ENCODE measurements at places on chromosomes 1 and 21.

- DNase-seq, result no peak
Measured at GRCh38 chr1:185541871-185542301, 192.3 kb upstream of the HMCN1 start.

DNA sequence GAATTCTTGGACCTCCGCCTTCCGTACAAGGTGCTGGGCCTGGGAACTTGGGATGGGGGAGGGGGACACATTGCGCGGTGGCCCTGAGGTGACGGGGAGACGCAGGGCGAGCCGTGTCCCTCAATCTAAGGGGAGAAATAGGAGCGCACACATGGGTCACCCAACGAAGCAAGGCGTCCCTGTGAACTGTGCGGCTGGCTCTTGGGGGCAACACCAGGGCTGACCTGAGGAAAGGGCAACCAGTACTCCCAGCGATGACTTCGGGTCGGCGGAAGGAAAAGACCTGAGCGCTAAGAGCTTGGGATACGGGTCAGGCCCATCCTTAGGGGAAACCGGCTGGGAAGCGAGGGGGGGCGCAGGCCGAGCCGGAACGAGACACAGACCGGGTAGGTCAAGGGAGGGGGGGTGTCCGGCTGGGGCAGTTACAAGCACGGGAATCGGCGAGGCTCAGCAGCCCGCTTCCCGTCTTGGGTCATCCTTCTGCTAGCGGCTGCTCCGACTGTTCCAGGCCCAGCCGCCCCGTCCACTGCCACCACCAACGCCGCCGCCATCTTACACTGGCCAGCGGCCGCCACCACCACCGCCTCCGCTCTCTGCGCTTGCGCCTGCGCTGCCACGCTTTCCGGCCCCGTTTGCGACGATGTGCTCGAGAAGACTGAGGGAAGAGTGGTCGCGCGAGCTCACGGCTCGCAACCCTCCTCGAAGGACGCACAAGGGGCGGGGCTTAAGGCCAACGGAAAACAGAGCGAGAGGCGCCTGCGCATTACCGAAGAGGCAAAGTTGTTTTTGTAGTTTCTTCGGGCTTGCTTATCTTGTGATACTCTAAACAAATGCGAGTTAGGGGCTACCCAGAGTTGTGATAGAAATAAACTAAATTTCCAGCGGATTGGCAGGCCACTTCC lies at the start of gene DCAF8:
Gene DCAF8 (minus strand): TSS at position 657 of the 902 bp plus-strand sequence. CDS start 18,541 bp downstream, outside the sequence.
- DNase-seq, result peak; percentile 98

DNA sequence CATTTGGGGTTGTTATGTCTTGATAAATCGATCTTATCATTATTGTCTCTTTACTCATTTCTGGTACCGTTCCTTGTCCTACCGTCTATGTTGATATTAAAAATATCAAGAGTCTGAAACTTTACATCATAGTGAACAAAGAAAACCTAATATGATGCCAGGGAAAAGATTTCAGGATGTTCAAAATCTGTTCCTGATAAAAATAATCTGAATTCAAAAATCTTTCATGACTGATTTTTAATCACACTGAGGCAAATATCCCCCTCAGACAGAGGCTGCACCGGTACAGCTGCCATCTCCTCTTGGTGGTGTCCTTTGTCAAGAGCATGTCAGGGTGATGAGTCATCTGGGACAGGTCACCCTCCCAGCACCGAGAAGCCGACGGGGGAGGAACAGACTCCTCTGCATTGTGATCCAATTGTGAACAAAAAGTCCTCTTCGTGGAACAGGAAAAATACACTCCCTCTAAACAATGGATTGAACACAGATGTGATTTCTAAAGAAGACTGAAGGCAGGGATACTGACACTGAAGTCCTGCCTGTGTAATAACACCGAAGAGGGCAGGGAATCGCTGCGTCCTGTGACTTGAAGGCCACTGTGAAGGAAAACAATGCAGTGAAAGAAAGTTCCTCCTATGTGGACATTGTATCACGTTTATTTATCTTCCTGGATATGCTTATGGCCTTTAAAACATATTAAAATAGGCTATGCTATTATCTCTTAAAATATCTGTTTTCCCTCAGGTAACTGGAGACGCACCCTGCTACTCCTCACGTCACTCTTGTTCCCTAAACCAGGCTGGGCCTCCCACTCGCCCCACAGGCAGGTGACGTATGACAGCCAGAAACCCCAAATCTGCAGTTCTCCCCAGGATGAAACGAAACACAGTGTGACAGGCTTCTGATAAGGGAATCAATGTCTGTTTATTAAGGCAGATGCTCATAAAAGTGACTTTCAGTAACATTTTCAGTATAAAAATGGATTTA lies 4.3 kb upstream of the SPATC1L start:
- no peak for DNase-seq

- DNase-seq, result no peak
Measured at GRCh38 chr1:25208561-25209222, 23.6 kb downstream of the SYF2 start.

DNA sequence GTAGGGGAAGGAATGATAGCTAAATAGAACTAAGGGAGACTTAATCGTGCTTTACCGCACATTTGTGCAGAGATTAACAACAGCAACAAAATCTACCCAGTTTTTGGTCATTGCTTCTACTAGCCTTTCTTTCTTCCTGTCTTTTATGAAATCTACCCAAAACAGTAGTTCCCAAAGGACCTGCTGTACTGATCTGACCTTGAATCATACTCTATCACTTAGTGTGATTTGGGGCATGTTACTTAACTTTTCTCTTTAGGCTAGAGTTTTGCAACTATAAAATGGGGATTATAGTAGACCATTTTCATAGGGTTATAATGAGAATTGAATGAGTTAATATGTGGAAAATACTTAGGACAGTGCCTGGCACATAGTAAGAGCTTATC lies 30.5 kb upstream of the MACF1 start:
- DNase-seq, result no peak

GRCh38 chr1:204150702-204151551 lies 917 bp downstream of the ETNK2 start:
- DNase-seq, result peak; percentile 51

GRCh38 chr1:60510162-60510561 lies 436.6 kb upstream of the C1orf87 start:
- DNase-seq, result no peak

GRCh38 chr1:234607109-234608024 lies 2.6 kb downstream of the IRF2BP2 start:
- DNase-seq, result no peak

GRCh38 chr1:151720974-151721787 lies at the start of gene RIIAD1:
TSS of gene RIIAD1 (plus strand) at chr1:151721522. CDS start at chr1:151721537, 15 bp downstream.
- peak; percentile 65 for DNase-seq

GRCh38 chr1:67040405-67040804 lies 13.5 kb downstream of the SLC35D1 start:
- DNase-seq, result no peak

DNA sequence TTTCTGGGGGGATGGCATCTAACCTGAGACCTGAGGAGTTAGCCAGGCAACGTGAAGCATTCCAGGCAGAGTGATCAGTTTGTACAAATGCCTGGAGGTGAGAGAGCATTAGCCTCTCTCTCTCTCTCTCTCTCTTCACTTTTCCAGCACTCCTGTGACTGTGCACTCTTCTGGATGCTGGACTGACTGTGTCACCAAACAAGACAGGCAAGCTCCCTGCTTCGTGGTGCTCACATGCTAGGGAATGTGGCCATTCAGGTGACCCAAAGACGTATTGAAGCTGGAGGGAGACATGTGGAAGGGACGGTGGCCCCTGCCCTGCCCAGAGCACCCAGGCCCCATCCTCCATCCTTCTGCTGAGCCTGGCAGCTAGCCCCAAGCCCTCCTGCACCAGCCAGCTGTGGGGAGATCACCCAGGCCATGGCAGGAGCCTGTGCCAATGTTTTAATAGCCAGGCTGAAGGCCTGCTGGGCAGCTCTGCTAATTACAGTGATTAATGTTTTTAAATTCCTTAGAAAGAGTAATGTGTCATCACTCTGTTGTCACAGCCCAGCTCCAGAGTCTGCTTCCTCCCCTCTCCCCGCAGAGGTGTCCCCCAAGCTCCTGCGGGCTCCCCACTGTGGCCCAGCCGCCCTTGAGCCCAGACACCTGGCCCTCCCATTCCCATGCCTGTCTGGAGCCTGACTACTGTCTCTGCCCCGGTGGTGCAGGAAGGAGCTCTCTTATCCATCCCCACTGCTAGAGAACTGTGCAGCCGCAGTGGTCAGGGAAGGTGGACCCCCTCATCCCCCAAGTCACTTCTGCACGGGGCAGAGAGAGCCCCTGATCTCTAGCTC lies 48.9 kb downstream of the UBIAD1 start:
- DNase-seq, result no peak

DNA sequence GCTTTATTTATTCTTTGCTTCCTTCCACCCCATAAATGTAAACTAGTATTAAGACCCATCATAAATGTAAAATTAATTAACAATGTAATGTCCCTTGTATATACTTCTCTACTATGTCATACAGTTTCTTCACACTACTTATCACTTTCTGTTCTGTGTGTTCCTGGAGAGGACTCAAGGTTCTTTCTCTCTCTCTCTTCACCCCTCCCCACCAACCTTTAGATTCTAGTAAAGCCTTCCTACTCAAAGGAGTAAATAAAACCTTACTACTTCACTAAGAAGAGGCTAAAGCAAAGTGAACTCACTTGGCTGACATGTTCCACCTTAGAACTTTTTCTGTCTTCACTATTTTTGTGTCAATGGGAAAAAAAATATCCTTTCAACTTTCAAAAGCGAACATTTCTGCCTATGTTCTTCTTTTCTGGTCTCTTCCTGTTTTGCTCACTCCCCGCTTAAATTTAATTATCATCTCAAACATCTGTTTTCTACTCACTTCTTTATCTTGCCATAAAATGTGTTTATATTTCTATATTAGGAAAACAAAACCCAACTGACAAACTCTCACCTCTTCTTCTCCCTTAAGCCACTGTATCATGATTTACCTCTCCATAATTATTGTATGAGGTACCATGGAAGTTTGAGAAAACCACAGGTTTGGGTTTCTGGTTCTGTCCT lies 260.3 kb downstream of the DPYD start:
- DNase-seq, result no peak

- DNase-seq, result peak; percentile 12
Measured at GRCh38 chr21:44262338-44263056, 800 bp upstream of the DNMT3L start.

GRCh38 chr1:67787746-67788145 lies 45.5 kb downstream of the GNG12 start:
- no peak for DNase-seq

- no peak for DNase-seq
Measured at GRCh38 chr21:19276665-19277064, 873.1 kb upstream of the TMPRSS15 start.

- DNase-seq, result no peak
Measured at GRCh38 chr21:45769294-45769693, 125.8 kb downstream of the PCBP3 start.

DNA sequence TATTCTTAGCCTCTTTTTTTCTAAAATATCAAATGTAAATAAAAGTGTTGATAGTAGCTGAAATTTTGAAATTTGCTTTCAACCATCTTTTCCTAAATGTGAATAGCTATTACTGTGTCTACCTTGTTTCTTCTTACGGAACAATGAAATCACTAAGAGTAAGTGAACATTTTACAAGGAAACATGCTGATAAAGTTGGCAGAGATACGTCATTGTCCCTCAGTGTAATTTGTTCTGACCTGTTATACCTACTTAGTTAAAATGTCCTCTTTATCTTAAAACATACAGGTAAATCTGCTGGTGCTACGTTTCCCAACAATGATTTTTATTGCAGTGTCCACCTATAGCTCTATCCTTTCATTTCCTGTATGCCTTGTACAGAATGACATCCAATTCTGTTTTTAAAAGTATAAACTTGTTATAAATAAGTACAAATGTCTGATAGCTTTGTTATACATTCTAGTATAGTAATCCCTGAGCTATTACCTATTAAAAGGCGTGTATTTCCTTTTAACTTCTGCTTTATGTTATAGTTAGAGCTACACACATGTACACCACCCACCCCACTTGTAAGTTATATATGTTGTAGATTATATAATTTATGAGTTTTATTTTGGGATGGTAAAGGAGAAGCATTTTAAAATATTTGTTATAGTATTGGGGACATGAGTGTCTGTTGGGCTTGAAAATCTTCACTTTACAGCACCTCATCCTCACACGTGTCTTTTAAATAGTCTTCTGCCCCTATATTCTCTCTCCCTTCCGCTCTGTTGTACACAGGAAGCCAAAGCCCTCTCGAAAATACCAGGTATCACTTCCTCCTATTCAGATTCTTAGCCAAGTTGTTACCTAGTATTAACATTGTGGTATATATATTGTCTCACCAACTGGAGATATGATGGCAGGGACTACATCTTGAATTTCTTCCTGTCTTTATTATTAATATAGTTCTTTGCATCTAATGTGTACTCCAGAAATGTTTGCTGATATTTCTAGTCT lies 25.2 kb downstream of the LAMC1 start:
- no peak for DNase-seq

DNA sequence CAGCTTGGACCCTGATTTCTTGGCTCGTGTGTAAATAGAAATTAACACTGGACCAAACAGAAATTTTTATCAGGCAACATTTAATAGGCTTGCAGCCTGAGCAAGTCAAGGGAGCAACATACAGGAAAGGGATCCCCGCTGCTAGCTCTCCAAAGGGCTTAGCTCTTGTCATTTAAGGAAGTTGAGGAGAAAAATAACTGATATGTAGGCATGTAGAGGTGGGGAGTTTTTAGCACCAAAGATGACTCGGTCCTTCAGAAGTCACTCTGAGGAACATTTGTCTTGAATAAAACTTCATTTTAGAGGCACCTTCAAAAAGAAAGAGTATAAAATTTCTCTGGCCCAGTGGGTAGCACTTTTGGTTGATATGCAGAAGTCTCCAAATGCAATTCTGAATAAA lies 27.1 kb downstream of the GBP2 start:
- DNase-seq, result no peak

- DNase-seq, result no peak
Measured at GRCh38 chr1:56816909-56817308, 2.3 kb downstream of the FYB2 start.

DNA sequence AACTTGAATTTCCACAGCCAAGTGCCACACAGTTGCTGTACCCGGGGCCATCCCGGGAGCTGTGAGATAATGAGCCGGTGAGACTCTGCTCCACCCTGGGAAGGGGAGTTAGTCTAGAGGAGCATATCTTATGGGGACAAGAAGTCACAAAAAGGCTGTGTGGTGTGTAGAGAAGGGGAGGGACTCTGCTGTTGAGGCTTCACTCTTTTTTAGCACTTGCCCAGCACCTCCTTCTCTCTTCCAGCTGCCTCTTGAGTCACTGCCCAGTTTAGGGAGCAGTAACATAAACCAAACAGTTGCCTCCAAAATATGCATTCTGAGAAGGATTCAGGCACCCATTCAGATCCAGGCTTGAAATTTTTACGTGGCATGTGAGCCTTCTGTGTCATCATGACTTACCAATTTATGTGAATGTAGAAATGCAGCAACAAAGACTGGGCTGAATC lies 744 bp upstream of the WDR26 start:
- DNase-seq, result peak; percentile 41

GRCh38 chr1:8472668-8473067 lies 154.8 kb downstream of the SLC45A1 start:
- no peak for DNase-seq

DNA sequence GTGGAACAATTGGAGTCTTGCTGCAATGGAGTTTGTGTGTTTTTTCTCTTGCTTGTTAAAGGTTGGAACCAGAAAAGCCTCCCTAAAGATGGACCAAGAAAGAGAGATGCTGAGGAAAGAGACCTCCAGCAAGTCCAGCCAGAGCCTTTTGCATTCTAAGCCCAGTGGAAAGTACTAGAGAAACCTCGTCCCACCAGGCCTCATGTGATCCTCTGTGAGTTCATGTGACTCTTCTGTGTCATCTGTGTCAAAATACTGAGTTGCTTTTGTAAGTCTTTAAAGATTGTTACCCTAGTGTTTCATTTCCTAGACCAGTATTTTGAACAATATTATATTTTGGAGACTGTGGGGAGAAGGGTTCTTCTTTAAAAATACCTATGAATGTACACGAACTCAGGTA lies 12.5 kb upstream of the EFHD2 start:
- DNase-seq, result no peak

All from left hindlimb (tissue), 1 donor.